NCI-H187 (cell line): ENCODE measurements at places on chromosomes 3 and 15.

GRCh38 chr3:39387411-39387975, 4.3 kb downstream of the SLC25A38 start:
- DNase-seq: no peak

DNA sequence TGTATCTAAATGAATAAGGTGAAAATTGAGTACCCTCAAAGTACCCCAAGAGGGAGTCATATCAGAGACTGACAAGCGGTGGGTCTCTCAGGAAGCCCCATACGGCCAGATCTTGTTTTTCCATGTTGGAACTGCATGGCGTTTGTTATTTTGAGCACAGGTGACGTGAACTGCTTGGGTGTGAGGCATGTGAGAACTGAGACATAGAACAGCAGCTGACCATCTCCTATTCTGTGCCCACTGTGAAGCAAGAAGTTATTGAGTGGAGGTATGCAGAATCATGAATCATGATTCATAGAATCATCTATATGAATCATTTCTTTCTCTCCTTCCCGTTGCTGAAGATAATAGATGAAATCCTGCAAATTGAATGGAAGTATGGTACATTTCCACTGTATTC, 4.6 kb downstream of the VPS8 start:
- no peak for DNase-seq

DNA sequence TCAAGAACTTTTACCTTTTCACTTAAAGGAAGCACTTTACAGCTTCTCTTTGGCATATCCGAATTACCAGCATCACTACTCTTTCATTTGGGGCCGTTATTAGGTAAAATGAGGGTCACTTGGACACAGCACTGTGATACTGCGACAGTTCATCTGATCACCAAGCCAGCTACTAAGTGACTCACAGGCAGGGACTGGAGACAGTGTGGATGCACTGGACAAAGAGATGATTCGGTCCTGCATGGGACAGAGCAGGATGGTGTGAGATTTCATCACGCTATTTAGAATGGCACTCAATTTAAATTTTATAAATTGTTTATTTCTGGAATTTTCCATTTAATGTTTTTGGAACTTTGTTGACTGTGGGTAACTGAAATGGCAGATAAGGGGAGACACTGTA, 166.9 kb upstream of the IL12A start:
- DNase-seq: no peak

GRCh38 chr15:29695489-29696167, 126.6 kb downstream of the TJP1 start:
- no peak for DNase-seq

GRCh38 chr15:60390231-60390630, 7.6 kb downstream of the ANXA2 start:
- no peak for DNase-seq

DNA sequence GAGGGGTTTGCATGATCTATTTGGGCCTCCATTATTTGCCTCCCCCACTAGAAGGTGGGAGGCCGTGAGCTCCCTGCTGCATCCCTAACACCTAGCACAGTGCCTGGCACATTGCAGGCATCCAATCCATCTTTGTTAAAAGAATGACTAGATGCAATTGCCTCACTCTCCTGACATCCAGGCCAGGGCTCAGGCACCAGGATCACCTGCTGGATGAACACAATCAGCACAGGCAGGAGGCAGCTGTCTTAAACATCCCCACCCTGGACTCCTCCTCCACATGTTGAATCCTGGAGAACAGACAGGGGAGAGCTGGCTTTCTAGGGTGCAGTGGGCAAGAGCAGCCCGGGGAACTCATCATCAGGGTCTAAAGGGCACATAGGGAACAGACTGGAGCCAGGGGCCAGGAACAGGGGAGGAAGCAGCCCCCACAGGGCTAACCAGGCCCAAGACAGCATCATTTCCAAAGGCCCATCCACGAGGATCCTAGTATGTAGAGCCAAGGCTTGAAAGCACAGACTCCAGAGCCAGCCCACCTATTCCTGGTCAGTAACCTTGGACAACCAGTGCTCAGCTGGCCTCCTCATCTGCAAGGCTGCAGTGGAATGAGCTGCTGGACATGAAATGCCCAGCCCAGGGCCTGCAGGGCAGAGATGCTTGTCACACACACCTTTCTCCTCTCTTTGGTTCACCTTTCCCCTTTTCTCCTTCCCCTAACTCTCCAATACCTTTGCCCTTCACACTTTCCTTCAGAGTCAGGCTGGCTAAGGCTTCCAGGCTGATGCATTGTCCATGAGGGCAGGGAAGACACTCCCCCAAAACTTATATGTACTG, 254.4 kb upstream of the TLE3 start:
- DNase-seq: no peak

DNA sequence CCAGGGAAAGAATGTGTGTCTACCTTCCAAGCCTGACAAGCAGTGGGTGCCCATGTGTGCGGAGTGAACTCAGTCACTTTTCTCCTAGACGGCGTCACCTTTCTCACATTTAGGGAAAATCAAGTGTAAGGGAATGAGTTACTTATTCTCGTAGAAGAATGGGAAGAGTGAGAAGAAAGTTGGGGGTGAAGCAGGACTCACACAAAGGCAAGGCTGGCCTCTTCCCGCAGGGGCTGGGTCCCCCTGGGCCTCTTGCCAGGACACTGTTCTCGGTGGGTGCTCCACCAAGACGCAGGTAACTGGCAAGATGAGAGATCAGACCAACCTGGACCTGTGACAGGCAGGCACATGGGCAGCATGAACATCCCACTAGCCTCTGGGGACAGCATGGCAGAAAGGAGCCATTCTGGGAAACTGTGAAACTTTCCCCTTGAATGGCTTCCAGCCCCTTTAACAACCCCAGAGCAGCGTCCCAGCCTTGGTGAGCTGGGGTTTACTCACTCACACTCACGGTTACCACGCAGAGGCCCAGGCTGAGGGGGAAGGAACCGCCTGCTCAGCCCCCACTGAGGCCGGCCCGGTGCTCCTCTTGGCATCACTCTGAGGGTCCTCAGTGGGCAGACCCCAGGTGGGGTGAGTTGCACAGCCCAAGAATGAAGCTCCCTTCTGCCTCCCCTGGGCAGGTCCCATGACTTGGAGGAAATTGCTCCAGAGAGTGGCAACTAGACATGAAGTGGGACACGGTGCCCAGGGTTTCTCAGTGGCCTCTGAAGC, 15.0 kb upstream of the SRP14 start:
- DNase-seq: no peak

- no peak for DNase-seq
Observed at GRCh38 chr3:129329858-129330257, 51.2 kb downstream of the HMCES start.

DNA sequence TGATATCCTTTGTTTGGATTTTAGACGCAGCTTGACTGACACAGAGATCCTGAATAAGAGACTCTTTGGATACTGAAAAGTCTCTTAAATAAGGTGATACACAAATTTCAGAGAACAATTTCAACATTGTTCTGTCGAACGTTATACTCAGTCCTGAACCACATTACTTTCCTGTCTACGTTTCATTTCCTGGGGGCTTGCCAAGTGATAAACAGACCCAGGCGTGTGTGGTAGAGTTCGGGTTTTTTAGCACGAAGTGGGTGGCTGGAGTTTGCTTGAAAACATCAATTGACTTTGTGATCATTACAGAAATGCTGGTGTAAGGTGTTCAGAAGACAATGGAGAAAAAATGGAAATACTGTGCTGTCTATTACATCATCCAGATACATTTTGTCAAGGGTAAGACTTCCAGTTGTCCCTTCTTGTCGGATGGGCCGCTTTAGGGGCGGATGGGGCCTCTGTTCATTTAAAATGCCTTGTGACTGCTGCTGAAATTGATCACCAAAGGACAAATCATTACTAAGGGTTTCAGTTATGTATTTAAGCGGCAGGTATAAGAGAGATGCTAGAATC, at the start of gene CD96:
CD96 (plus strand) TSS at position 287 of the 573 bp plus-strand sequence; CDS start at position 339, 52 bp downstream.
- DNase-seq: no peak

DNA sequence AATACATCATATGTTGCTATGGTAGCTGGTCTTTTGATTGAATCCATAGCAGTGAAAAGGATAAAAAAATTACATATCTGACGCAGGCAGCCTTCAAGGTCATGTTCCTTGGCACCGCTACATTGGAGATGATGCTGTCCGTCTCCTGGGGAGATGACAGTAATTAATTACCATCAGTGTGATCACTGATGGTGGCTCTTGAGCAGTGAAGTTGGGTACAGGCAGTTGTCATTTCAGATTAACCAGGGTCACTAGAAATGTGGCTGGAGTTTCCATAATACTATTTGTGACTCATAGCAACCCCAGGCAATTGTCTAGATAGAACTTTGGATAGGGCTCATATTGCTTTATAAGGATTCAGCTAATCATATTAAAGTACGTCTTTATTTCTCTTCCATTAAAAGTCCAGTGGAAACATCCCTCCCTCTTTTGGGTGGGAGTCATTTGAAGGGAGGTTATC, 136.3 kb downstream of the THSD4 start:
- DNase-seq: no peak

DNA sequence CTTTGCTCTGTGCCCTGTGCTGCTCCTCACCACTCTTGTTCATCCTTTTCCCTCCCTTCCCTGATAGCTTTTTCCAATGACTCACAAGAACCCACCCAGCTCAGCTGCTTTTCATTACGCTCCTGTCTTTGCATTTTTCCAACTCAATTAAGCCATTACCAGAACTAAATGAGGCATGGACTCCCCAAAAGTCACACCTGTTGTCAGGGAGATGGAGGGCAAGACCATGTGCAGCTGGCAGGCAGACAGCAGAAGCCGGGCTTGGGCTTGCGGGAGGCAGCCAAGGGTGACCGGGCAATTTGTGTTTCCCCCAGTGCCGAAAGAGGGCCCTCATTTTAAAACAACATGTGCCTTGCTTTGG, 64.3 kb downstream of the CASR start:
- DNase-seq: peak; percentile 84

GRCh38 chr3:13647298-13648059, 98.6 kb downstream of the FBLN2 start:
- no peak for DNase-seq

GRCh38 chr3:146382386-146382785, 87.0 kb downstream of the PLSCR2 start:
- no peak for DNase-seq

DNA sequence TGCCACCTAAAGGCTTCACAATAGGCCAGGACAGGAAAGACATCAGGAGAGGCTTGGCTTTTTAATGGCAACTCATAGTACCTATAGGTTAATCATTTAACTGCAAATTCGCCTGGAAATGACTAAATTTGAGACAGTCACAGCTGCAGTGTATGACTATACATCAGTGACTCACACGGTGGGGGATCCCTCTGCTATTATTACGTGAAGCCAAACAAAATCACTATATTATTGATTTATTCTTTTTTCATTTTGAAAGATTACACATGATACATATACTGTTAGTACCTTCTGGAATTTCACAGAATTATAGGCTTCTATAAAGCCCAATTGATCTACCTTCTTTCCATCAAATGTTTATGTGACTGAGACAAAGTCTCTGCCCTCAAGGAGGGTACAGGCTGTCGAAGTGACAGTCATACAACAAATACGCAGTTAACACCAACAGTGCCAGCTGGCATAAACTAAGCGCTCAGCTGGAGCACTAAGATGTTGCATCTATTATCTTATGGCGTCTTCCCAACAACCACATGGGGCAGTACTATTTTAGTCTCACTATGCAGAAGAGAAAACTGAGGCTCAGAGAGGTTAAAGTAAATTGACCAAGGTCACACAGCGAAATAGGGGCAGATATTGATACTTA, 82.0 kb upstream of the LMOD3 start:
- no peak for DNase-seq

GRCh38 chr3:46930166-46930944, 46.2 kb downstream of the CCDC12 start:
- no peak for DNase-seq

GRCh38 chr3:55531321-55531720, 44.2 kb upstream of the WNT5A start:
- no peak for DNase-seq

- DNase-seq: no peak
Observed at GRCh38 chr3:152260026-152260425, 8.7 kb upstream of the MBNL1 start.

GRCh38 chr15:99507016-99507503, 58.7 kb upstream of the MEF2A start:
- DNase-seq: no peak

DNA sequence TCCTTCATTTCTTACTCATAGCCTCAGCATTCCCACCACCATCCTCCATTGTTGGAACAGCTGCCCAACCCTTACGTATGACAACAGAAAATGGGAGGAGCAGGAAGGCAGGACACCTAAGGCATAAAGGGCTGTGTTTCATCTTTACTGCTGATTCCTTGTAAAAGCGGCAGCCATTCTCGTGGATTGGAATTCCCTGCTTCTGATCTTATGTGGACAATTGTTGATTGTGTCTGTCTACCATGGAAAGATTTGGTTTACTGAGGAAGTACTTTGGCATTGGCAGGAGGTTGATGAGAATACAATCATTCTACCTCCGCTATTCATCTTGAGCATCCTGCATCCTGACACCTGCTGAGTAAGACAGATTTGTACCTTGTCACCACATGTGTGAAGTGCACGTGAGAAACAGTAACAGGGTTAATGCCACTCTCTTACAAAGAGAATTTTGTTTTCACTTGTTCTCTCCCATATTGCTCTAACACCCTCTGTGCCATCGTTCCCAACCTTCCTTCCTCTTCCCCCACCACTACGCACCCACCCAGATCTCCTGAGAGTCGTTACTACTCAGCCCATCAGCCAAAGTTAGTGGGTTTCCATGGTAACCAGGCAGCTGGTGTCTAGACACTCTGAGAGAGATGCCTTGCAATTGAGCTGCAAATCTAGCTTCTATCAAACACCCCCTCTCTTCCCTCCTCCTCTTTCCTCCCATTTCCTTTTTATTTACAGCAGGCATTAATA, 75.7 kb downstream of the GAP43 start:
- DNase-seq: no peak

DNA sequence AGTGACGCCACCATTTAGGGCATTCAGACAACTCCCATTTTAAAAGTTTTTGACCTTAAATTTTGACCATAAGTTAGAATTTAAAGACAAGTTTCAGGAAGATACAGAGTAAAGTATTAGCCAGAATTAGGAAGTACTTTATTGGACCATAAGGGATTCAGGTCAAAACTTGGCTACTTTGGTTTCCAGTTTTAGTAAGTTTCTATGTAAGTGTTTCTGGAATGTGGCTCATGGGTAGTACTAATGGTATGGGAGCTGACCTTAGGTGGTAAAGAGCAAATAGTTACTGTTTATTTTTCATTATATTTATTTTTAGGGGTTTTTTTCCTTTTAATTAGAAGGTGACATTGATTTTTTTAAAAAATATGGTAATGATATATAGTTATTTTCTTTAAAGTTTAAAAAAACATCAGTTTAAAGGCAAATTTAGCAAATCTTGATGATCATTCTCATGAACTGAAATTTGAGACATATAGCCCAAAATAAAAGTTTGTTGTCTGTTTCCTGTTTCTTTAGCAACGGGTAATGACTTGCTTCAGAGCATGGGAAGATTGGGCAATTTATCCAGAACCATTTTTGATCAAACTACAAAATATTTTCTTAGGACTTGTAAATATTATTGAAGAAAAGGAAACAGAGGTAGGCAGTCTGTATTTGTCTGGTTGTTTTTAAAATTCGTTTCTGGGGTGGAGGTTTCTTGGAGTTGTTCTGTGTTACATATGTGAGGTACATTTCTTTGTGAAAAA, 34.3 kb downstream of the U2SURP start:
- no peak for DNase-seq

GRCh38 chr3:190013943-190014924, 106.5 kb downstream of the P3H2 start:
- DNase-seq: no peak
